ENCODE measurements at places on chromosomes 7 and 10. TPM values are rescaled to one million over a fixed set of nuclear protein-coding genes. Genes with fewer than 3 reads are reported as not detected.

Gene PNLIPRP1
- total RNA-seq, result 2.5 TPM

Gene TMEM236
- 57.4 TPM for total RNA-seq

Gene MYPN
- 0.27 TPM for total RNA-seq

Gene ELN
- 6.9 TPM for total RNA-seq

Gene CYP2C19
- 0.16 TPM for total RNA-seq

Gene LRMDA
- 2.5 TPM for total RNA-seq

Gene GDF10
- total RNA-seq, result 0.10 TPM

Gene TAS2R16
- not detected for total RNA-seq

Gene SFR1
- total RNA-seq, result 8.0 TPM

DNA sequence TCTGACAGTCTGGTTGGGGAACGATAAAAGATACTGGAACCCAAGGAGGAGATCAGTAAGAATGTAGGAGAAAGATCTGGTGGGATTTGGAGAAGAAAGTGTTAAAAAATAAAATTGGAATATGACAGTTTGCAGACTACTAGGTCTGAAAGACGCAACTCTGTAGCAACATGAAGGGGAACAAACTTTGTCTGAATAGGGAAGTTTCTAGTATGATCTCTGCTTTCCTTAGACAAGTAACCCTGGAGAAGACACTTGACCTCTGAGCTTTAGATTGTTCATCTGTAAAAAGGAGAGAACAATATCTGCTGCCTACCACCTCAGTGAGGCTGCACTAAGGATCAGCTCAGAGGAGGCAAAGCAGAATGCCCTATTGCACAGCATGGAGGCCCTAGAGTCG lies 3.0 kb upstream of the PRSS1 start:
- no peak overlapping the region for H3K27ac ChIP-seq
- no peak overlapping the region for H3K4me3 ChIP-seq
- H3K27me3 ChIP-seq, result no peaks in the 10 kb centered on the region
- no peaks in the 10 kb centered on the region for H3K4me1 ChIP-seq
- DNase-seq, result no peak

- no peak for DNase-seq
- no peaks in the 10 kb centered on the region for H3K4me1 ChIP-seq
- no peaks in the 10 kb centered on the region for H3K27me3 ChIP-seq
- H3K36me3 ChIP-seq, result no peaks in the 10 kb centered on the region
- no peak overlapping the region for H3K27ac ChIP-seq
These were observed 16.5 kb upstream of the GPR26 start for GRCh38 chr10:123649676-123650075.

- H3K27me3 ChIP-seq, result no peaks in the 10 kb centered on the region
- no peaks in the 10 kb centered on the region for H3K4me1 ChIP-seq
- H3K4me3 ChIP-seq, result no peak overlapping the region
- no peaks in the 10 kb centered on the region for H3K36me3 ChIP-seq
- no peak overlapping the region for H3K27ac ChIP-seq
These were observed 175.8 kb upstream of the SORCS1 start for GRCh38 chr10:107340326-107340725.

DNA sequence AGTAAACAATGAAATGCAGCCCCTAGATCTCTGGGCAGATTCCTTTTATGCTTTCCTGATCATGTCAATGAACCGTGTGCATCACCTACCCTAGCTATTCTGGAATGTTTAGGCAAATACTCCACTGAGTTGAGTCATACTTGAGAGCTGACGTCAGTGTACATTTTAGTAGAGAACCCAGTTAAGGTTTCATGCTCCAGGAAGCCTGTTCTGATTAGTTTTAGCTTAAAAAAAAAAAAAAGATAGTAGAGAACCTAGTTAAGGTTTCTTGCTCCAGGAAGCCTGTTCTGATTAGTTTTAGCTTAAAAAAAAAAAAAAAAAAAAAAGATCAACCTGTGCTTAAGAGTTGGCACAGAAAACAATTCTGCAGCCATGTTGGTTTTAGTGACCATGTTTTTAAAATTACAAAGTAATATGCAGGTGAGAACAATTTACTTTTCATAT lies 3.7 kb upstream of the MCU start:
- H3K27ac ChIP-seq, result peak overlapping the region; percentile 75
- peaks cover 5% of the 10 kb centered on the region for H3K4me1 ChIP-seq
- peak; percentile 46 for DNase-seq
- H3K4me3 ChIP-seq, result no peak overlapping the region
- no peaks in the 10 kb centered on the region for H3K27me3 ChIP-seq

- no peak overlapping the region for H3K27ac ChIP-seq
- H3K4me3 ChIP-seq, result no peak overlapping the region
- no peaks in the 10 kb centered on the region for H3K4me1 ChIP-seq
- DNase-seq, result no peak
- no peaks in the 10 kb centered on the region for H3K27me3 ChIP-seq
These were observed 323.4 kb downstream of the PARD3 start for GRCh38 chr10:34491678-34492077.

- no peaks in the 10 kb centered on the region for H3K36me3 ChIP-seq
- no peaks in the 10 kb centered on the region for H3K4me1 ChIP-seq
- H3K27ac ChIP-seq, result peak overlapping the region; percentile 20
These were observed 3.1 kb downstream of the PTEN start for GRCh38 chr10:87866412-87866974.

DNA sequence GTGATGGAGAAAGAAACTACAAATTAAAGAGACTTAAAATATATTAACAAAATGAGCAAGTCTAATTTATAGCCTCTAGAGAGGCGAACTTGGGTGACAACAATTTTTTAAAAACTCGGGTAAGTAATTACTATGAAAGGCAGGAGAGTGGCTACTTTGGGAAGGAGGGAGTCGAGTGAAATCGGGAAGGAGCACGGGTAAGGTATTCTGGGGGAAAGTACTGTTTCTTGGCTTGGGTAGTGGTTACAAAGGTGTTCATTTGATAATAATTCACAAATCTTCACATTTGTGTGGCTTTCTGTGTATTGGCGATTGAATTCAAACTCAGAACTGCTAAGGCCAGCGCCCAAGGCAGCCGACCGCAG lies 32.9 kb upstream of the GRID1 start:
- peak overlapping the region; percentile 81 for H3K27ac ChIP-seq
- no peaks in the 10 kb centered on the region for H3K4me1 ChIP-seq
- H3K4me3 ChIP-seq, result no peak overlapping the region
- H3K27me3 ChIP-seq, result no peaks in the 10 kb centered on the region
- H3K36me3 ChIP-seq, result no peaks in the 10 kb centered on the region

GRCh38 chr7:78587443-78588044 lies 789.0 kb downstream of the PHTF2 start:
- no peak overlapping the region for H3K27ac ChIP-seq
- H3K4me3 ChIP-seq, result no peak overlapping the region
- no peaks in the 10 kb centered on the region for H3K27me3 ChIP-seq
- DNase-seq, result no peak
- H3K4me1 ChIP-seq, result no peaks in the 10 kb centered on the region

DNA sequence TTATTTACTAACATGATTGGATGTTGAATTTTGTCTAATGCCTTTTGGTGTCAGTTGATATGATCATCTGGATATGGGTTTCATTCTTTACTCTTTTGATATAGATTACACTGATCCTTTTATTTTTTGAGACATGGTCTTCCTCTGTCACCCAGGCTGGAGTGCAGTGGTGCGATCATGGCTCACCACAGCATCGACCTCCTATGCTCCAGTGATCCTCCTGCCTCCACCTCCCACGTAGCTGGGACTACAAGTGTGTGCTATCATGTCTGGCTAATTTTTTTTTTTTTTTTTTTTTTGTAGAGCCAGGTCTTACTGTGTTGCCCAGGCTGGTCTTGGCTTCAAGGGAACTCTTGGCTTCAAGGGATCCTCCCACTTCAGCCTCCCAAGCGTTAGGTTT lies 27.1 kb downstream of the BMS1 start:
- no peaks in the 10 kb centered on the region for H3K27me3 ChIP-seq
- H3K36me3 ChIP-seq, result no peaks in the 10 kb centered on the region
- no peak overlapping the region for H3K27ac ChIP-seq
- no peak overlapping the region for H3K4me3 ChIP-seq
- no peak for DNase-seq
- H3K4me1 ChIP-seq, result no peaks in the 10 kb centered on the region

DNA sequence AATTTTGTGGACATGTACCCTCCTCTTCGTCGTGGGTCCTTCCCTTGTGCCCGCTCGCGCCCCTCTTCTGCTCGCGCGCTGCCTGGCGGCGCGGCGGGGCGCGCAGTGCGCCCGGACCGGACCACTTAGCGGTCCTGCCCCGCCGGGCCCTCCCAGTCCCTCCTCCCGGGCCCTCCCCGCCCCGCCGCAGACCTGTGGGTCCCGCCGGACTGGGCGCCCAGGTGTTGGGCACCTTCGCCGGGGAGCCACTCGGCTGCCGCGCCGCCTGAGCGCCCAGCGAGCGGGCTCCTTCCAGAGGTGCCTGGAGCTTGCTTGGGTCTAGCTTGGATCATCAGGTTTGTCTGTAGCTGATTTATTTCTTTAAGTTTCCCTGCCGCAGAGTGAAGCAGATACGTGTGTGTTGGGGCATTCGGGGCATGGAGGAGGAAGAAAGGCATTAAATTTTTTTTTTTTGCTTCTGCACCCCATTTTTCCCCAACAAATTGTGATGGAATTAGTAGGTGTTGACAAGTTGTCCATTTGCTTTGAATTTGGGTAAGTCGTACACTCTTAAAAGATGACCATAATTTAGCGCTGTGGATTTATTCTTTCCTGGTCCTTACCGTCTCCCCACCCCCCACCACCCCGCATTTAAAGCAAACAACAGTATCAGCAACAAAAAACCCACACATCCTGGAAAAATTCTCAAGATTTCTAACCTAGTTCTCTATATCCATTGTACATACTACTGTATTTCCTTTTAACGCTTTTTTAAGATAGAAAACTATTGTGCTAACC lies 905 bp downstream of the C1GALT1 start:
- DNase-seq, result peak; percentile 74
- no peaks in the 10 kb centered on the region for H3K36me3 ChIP-seq
- no peaks in the 10 kb centered on the region for H3K27me3 ChIP-seq
- H3K4me3 ChIP-seq, result peak overlapping the region; percentile 84
- H3K4me1 ChIP-seq, result no peaks in the 10 kb centered on the region

- H3K4me1 ChIP-seq, result no peaks in the 10 kb centered on the region
- DNase-seq, result no peak
- H3K27ac ChIP-seq, result no peak overlapping the region
- H3K4me3 ChIP-seq, result no peak overlapping the region
- H3K27me3 ChIP-seq, result no peaks in the 10 kb centered on the region
- no peaks in the 10 kb centered on the region for H3K36me3 ChIP-seq
These were observed 198.7 kb downstream of the ADARB2 start for GRCh38 chr10:1538531-1539061.

- H3K4me1 ChIP-seq, result no peaks in the 10 kb centered on the region
- H3K36me3 ChIP-seq, result no peaks in the 10 kb centered on the region
- no peak overlapping the region for H3K27ac ChIP-seq
- H3K27me3 ChIP-seq, result no peaks in the 10 kb centered on the region
- no peak for DNase-seq
These were observed 60.2 kb downstream of the CCDC71L start for GRCh38 chr7:106600569-106601373.

- no peaks in the 10 kb centered on the region for H3K4me1 ChIP-seq
- H3K4me3 ChIP-seq, result no peak overlapping the region
- H3K27me3 ChIP-seq, result no peaks in the 10 kb centered on the region
- DNase-seq, result no peak
- H3K36me3 ChIP-seq, result no peaks in the 10 kb centered on the region
- H3K27ac ChIP-seq, result no peak overlapping the region
These were observed 38.8 kb downstream of the EPC1 start for GRCh38 chr10:32308027-32308603.

DNA sequence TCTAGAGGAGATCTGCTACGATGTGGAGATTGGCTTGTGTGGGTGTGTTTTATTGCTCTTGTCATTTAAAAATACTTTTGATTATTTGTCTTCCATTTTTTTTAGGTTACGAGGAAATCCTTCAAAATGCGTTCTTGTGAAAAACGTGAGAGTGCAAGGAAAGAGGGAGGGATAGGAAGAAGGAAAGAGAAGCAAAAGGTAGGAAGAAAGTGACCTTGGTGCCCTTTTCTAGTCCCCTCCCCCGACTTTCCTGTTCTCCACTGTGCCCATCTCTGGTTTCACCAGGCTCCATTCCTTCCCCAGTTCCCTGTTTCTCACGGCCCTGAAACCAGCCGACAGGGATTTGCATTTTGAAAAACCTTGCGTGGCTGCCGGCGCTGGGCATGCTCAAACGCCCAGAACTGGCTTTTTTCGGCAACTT lies 506 bp upstream of the GNAI1 start:
- H3K4me1 ChIP-seq, result peaks cover 1% of the 10 kb centered on the region
- H3K4me3 ChIP-seq, result peak overlapping the region; percentile 83
- no peaks in the 10 kb centered on the region for H3K36me3 ChIP-seq
- peak overlapping the region; percentile 88 for H3K27ac ChIP-seq

- H3K4me3 ChIP-seq, result no peak overlapping the region
- no peaks in the 10 kb centered on the region for H3K27me3 ChIP-seq
- H3K36me3 ChIP-seq, result no peaks in the 10 kb centered on the region
- H3K4me1 ChIP-seq, result no peaks in the 10 kb centered on the region
- DNase-seq, result peak; percentile 72
- peak overlapping the region; percentile 67 for H3K27ac ChIP-seq
These were observed 67.6 kb downstream of the TACC2 start for GRCh38 chr10:122056431-122057094.

DNA sequence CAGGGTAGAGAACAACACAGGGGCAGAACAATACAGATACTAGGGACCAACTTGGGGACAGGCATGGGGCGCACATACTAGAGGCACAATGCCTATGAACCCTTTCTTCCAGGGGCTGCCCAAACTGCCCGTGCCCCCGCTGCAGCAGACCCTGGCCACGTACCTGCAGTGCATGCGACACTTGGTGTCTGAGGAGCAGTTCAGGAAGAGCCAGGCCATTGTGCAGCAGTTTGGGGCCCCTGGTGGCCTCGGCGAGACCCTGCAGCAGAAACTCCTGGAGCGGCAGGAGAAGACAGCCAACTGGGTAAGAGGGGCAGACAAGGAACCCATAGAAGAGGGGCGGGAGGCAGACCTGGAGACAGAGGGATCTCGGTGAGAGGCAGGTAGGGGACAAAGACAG lies 5.8 kb downstream of the CHAT start:
- DNase-seq, result no peak
- H3K27ac ChIP-seq, result no peak overlapping the region
- no peaks in the 10 kb centered on the region for H3K36me3 ChIP-seq
- no peak overlapping the region for H3K4me3 ChIP-seq
- H3K27me3 ChIP-seq, result peaks cover under 1% of the 10 kb centered on the region
- no peaks in the 10 kb centered on the region for H3K4me1 ChIP-seq

- no peaks in the 10 kb centered on the region for H3K4me1 ChIP-seq
- no peaks in the 10 kb centered on the region for H3K27me3 ChIP-seq
- no peak overlapping the region for H3K4me3 ChIP-seq
- H3K36me3 ChIP-seq, result no peaks in the 10 kb centered on the region
These were observed 100.3 kb downstream of the PAXIP1 start for GRCh38 chr7:154902600-154903082.

- H3K4me3 ChIP-seq, result no peak overlapping the region
- no peaks in the 10 kb centered on the region for H3K4me1 ChIP-seq
- H3K36me3 ChIP-seq, result no peaks in the 10 kb centered on the region
- H3K27me3 ChIP-seq, result no peaks in the 10 kb centered on the region
These were observed 15.6 kb downstream of the RBP3 start for GRCh38 chr10:47363781-47364180.

All from colonic mucosa (tissue), 4 donors.